ENCODE measurements at places on chromosomes 4 and X.

GRCh38 chrX:16946971-16947562 is 609 bp downstream of the REPS2 start:
- DNase-seq, result no peak
- peak overlapping the region; percentile 55 for H3K27ac ChIP-seq
- H3K4me3 ChIP-seq, result peak overlapping the region; percentile 94
- no peaks in the 10 kb centered on the region for H3K27me3 ChIP-seq
- H3K4me1 ChIP-seq, result no peaks in the 10 kb centered on the region

- no peaks in the 10 kb centered on the region for H3K36me3 ChIP-seq
- no peaks in the 10 kb centered on the region for H3K27me3 ChIP-seq
- no peak overlapping the region for H3K27ac ChIP-seq
These were observed 167.6 kb downstream of the ARHGAP24 start for GRCh38 chr4:85642356-85643100.

DNA sequence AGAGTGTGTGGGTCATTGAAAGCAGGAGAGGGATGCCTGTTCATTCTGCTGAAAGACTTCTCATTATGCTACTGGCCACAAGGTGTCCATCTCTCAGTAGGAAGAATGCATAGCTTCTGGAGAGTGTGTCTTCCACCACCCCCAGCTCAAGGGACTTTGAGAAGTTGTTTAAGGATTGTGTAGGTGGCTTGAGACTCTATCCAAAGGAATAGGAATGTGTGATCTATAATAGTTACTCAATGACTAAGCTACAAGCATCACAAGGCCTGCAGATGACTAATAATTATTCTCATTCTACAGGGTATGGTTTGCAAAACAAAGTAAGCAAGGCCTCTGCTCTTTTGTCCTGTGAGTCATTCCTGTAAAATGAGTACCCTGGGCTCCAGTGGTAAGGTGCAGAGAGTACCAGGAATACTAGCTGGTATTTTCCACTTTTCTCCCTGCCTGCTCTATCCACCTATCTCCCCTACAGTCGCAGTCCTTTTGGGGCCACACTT is 279.8 kb upstream of the BOD1L1 start:
- H3K4me1 ChIP-seq, result no peaks in the 10 kb centered on the region
- no peak overlapping the region for H3K27ac ChIP-seq
- no peaks in the 10 kb centered on the region for H3K36me3 ChIP-seq
- DNase-seq, result peak; percentile 91

DNA sequence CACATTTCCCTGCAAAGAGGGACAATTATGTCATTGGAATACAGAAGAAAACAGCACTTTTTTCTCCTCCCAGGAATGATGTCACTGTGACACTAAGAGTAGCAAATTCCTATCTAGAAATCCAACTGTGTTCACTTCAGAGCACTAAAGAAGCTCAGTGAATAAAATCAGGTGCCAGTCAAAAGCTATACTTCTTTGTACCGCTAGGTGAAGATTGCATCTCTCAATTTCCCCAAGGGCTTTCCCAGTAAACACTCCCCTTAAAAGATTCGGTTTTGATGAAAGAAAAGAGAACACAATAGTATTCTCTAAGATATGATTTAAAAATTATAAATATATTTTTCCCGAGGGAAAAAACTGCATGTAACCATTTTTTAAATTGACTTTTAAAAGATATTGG is 104.7 kb upstream of the MID1 start:
- DNase-seq, result no peak
- no peaks in the 10 kb centered on the region for H3K27me3 ChIP-seq
- H3K4me1 ChIP-seq, result peaks cover 6% of the 10 kb centered on the region
- no peaks in the 10 kb centered on the region for H3K36me3 ChIP-seq
- H3K27ac ChIP-seq, result no peak overlapping the region
